ENCODE measurements at places on chromosomes 7 and 10. TPM values are rescaled to one million over a fixed set of nuclear protein-coding genes. Genes with fewer than 3 reads are reported as not detected.

- DNase-seq, result no peak
Observed at GRCh38 chr10:22629126-22629525, 85.3 kb downstream of the PIP4K2A start.

DNA sequence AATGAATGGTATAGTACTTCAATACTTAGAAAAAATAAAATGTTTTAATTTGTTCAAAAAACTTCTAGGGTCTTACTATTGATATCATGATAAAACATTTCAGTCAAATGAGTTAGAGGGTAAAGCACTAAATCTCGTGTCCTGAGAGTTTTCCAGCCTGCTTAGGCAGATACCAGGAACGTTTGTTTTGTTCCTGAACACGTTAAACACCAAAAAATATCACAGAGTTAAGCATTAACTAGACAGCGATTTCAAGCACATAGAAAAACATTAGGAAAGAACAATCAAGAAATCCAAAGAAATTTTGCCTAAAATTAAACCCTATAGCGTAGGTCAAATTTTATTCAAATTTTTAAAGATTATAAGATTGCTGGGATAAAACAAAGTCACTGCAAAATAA lies 204.6 kb upstream of the AGR3 start:
- DNase-seq, result no peak

- no peak for DNase-seq
Observed at GRCh38 chr7:78406531-78406930, 608.0 kb downstream of the PHTF2 start.

The CHST15 gene
- total RNA-seq, result 15.7 TPM
